NCI-H2081 (cell line): ENCODE measurements at places on chromosomes 2 and 18.

- DNase-seq, result no peak
Observed at GRCh38 chr2:99865818-99866676, 276.3 kb downstream of the AFF3 start.

- DNase-seq, result no peak
Observed at GRCh38 chr18:59570101-59570775, 127.0 kb downstream of the CCBE1 start.

DNA sequence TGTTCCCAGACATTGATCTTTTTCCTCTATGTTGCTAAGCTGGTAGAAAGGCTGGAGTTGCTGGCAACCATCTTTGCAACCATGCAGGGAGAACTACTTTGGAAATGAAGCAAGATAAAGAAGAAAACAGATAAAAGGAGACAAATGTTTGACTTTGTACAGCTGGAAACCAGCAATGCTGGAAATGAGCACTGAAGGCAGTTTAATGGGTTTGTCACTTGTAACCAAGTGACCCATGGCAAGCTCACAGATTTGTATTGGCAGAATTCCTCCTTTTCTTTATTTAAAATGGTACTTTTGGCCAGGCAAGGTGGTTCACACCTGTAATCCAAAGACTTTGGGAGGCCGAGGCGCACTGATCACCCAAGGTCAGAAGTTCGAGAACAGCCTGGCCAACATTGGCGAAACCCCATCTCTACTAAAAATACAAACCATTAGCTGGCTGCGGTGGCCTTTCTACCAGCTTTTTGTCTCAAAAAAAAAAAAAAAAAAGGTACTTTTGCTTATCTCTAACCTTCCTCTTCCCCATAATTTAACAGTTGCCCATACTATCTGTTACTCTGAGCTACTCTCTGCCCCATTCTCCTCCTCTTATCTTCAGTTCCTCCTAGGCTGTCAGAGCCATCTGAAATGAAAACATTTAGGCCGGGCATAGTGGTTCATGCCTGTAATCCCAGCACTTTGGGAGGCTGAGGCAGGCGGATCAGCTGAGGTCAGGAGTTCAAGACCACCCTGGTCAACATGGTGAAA is 2.0 kb upstream of the BOLA3 start:
- DNase-seq, result no peak

- DNase-seq, result peak; percentile 52
Observed at GRCh38 chr2:239942090-239942489, 83.1 kb downstream of the NDUFA10 start.

DNA sequence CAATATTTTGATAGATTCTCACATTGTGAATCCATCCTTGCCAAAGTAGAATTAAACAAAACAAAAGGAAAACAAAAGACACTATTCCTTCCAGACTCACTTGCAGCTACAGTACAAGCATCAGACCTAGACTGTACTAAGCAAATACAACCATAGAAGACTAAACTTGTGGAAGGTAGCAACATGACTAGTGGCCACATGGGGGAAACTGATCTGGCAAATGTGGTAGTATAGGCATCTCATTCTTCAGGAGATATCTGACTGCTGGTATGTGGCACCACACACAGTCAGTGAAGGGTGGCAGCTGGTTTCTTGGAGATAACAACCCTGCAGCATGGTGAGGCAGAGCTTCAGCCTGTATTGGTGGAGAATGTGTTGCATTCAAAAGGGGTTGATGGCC is 81.0 kb upstream of the ACVR2A start:
- DNase-seq, result no peak

DNA sequence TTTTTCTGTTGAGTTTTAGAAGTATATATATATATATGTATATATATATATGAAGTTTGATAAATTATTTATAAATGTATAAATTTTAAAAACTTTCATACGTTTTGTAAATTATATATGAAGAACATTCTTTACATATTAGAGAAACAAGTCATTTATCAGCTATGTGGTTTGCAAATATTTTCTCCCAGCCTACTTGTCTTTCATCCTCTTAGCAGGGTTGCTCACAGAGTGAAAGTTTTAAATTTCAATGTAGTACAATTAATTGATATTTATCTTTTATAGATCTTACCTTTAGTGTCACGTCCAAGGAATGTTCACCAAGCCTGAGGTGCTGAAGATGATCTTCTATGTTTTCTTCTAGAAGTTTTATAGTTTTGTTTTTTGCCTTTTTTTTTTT is 78.3 kb upstream of the HS6ST1 start:
- no peak for DNase-seq
